Motor neuron (in vitro differentiated cells): ENCODE measurements at places on chromosomes 3 and 15. TPM values are rescaled to one million over a fixed set of nuclear protein-coding genes. Genes with fewer than 3 reads are reported as not detected.

The WDR93 gene
- 0.09 and 0.21 TPM in 2 replicates for total RNA-seq

The TRAT1 gene
- total RNA-seq = 0.35 and 1.0 TPM in 2 replicates

The ADAMTS7 gene
- total RNA-seq = 6.4 and 6.5 TPM in 2 replicates

The SLC28A2 gene
- 0.30 and 0.43 TPM in 2 replicates for total RNA-seq

The ZCWPW2 gene
- total RNA-seq = 1.0 and 1.6 TPM in 2 replicates

The LDHAL6B gene
- total RNA-seq = 0.33 and 0.34 TPM in 2 replicates

The CACNA1D gene
- total RNA-seq = 2.9 and 3.1 TPM in 2 replicates

The FBXL22 gene
- 1.4 and 2.8 TPM in 2 replicates for total RNA-seq

The ISLR2 gene
- 116 and 130 TPM in 2 replicates for total RNA-seq

The NRG4 gene
- total RNA-seq = 1.5 and 2.1 TPM in 2 replicates

The ZNF502 gene
- total RNA-seq = 0.82 and 0.96 TPM in 2 replicates

The LRRIQ4 gene
- 1.2 TPM in 1 of 2 replicates, not detected in the other for total RNA-seq

The CD86 gene
- not detected in 2 replicates for total RNA-seq

The ZNF80 gene
- total RNA-seq = 0.10 TPM in 1 of 2 replicates, not detected in the other

The SHC4 gene
- 1.0 TPM in 1 of 2 replicates, not detected in the other for total RNA-seq

The ASB14 gene
- total RNA-seq = 1.4 and 1.9 TPM in 2 replicates
